Activated naive CD8-positive, alpha-beta T cell treated with anti-CD3 and anti-CD28 coated beads, Interleukin-2, amount 50 U/mL, for 24 hours (primary cell): ENCODE measurements at places on chromosomes 5 and 9.

DNA sequence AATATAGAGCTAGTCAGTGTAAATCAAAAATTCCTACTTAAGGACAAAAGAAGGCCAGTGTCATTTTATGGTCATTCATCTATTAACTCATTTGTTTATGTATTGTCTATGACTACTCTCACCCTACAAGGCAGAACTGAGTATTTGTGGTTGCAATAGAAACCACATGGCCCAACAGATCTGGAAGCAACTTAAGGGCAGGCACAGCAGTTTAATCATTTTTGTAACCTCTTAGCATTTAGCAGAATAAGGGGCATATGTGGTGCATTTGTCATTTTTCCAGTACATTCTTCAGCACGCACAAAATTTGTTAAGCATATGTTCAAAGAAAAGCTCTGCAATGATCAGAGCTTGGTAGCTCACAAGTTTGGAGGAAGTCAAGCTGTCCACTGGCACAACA lies 1.1 kb downstream of the FKBP15 start:
- peak; percentile 14 for DNase-seq

DNA sequence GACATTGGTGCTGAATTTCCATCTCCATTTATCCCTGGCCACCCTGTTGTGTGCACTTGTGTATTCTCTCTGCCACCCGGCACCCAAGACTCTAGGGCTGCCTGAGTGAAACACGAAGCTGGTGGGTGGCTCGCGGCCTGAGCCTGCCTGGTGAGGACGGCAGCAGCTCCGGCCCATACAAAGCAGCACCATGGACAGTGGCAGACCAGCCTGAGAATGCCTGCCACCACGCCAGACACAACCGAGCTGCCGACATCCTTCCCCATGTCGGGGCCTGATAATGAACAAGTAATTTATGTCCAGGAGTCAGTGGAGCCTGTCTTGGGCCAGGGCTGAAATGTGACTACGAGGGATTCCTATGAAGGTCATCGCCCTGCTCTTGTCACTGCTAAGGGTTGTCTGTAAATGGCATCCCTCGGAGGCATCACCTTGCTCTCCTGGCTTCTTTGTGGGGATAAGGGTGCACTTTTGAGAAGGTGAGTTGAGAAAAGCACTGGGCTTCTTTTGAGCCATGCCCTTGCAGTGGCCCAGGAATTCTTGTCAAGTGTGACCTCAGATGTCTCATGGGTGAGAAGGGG lies 175.7 kb downstream of the MELK start:
- peak; percentile 36 for DNase-seq

- DNase-seq: no peak
Measured at GRCh38 chr5:80615266-80615914, 39.1 kb upstream of the MSH3 start.

- no peak for DNase-seq
Measured at GRCh38 chr5:144281784-144282183, 111.1 kb downstream of the KCTD16 start.

- no peak for DNase-seq
Measured at GRCh38 chr9:97979788-97980478, 3.2 kb upstream of the ANP32B start.

DNA sequence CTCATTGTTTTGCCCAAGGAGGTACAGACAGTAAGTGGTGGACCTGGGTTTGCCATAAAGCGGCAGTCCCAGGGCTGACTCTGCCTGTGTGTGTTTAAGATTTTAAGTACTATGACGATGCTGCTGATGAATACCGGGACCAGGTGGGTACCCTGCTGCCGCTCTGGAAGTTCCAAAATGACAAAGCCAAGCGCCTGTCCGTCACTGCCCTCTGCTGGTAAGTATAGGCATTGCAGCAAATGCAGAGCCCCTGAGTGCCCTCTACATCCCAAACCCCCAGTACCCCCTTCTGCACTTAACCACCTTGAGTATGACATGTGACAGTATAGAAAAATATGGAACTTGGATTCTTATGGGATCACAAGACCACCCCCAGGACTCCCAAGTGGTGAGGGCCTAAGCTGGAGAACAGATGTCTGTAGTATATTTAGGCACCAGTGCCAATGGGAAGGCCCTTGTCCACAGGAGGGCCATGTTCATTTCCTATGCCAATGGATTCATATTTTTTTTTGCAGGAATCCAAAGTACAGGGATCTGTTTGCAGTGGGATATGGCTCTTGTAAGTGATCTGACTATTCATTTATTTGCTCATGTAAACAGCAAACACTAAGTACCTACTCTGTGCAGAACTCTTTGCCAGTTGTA lies 22.0 kb downstream of the ENHO start:
- DNase-seq: peak; percentile 80

GRCh38 chr5:139725073-139725830 lies 70.4 kb upstream of the PSD2 start:
- DNase-seq: no peak

DNA sequence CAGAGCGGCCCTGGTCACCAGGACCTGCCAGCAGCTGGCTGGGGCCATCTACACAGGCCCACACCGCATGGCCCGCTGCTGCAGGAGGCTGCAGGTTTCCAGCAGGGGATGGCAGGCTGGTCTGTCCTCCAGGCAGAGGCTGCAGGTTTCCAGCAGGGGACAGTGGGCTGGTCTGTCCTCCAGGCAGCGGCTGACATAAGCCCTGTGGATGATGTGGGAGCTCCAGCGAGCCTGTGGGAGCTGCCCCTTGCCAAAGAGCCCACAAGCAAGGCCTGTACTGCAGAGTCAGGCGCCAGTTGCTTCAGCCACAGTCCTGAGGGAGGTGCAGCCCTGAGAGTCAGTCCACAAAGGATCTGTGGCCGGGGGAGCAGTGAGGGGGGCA lies 18.5 kb downstream of the TPPP start:
- DNase-seq: no peak

DNA sequence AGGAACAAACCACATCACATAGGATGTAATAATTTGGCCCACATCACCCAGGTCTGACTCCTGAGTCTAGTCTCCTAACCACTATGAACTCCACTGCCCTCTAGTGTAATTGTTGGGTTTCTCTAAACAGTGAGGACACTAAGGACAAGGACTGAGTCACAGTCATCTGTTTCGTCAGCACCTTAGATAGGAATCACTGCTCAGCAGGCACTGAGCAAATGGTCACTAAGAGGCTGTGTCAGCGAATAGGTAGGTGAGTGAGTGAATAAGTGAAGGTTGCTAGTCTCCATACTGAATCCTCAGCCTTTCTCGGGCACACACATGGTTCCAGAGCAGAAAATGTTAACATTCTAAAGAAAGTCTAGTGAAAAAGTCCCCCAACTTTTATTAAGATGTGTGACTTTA lies 278.6 kb downstream of the SPOCK1 start:
- DNase-seq: no peak

DNA sequence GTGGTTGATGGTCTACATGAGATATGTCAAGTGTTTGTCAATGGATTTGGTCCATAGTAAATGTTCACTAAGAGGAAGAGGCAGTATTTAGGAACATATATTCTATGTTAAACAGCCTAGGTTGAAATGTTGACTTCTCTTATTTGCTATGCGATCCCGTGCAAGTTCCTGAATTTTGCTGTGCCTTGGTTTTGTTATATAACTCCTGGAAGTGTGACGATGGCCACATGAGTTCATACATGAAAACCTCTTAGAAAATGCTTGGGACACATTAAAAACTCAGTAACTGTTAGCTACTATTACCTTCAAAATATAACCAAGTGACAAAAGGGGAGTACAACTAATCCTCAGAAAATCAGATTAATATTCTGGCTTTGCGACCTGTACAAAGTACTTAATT lies 21.9 kb upstream of the FBXW2 start:
- no peak for DNase-seq

DNA sequence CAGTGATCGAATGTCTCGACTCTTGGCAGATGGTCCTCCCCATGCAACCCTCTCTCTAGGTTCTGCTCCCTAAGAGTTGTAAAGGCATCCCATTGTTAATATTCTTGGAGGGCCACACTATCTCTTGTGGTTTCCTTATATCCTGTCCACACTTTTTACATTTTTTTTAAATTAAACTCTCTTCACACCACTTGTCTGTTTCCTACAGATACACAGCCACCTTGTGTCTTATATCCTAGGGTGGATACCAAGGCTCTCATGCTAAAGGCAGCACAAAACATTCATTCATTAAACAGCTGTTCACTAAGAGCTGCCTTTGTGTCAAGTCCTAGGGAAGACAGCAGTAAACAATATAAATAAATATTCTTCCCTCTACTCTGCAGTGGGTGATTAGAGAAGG lies 60.5 kb upstream of the SHISAL2B start:
- DNase-seq: no peak

DNA sequence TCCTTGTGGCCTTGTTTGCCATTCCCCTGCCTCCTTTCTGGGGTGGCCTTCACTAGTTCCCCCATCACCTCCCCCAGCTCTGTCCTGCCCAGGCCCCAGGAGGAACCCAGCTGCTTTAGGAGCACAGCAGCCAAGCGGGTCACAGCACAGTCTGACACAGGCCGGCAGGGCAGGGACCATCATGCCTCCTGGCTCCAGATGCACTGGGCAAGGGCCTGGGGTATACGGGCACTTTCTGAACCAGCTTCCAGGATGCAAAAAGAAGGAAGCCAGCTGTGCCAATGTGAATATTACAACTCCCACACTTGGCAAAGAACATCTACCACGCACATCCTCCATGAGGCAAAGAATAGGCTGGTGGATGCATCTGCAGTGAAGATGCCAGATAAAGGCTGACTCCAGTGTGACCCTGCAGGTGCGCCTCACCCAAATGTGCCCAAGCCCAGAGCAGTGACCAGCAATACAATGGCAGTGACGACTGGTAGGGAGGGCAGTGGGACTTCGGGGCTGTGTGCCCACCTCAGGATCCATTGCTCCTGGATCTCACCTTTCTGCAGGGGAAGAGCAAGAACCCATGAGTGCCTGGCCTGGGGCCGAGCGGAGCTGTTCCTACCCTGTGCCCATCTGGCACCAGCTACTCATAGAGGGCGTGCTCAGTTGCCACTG lies 6.3 kb upstream of the IL3 start:
- peak; percentile 2 for DNase-seq

DNA sequence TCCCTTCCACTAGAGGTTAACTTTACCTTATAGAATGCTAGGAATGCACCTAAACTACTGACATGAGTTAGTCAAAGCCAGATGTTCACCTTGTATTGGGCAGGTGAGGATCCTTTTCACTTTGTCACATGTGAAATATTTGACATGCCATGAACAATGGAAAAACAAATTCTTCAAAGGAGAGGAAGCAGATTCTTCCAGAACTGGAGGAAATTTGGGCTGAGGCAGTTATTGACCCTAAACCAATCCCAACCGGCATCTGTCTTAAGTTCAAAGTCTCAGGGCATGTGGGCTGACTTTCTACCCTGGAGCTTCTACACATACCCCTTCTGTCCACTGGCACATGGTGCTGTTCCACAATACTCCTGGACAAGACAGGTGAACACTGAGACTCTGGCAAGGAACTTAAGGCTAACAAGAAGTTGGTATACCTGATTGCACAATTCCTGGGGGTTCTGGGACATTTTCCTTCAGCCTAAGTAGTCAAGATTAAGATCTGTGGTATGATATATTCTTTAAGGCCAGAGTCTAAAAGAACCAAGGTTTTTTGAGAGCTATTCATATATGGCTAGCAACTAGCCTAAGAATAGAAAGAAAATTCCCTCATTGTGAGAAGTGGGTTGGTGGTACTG lies 2.6 kb downstream of the VLDLR start:
- DNase-seq: no peak

DNA sequence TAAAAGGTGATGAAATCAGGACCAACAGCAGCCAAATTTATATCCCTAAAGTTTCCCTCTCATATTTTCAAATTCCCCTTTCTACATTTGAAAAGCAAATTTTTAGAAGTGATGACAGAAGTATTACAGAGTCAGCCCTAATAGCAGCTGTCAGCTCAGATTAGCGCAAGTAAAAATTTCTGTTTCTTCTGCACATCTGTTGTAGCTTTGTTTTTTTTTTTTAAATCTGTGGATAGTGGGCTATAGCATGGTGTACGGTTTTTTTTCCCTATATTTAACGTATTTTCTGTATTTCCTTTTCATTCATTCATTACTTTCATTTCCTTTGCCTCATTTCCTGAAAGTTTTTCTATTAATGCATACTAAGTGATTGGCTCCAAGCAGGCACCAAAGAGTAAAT lies 99.1 kb downstream of the MACIR start:
- no peak for DNase-seq

DNA sequence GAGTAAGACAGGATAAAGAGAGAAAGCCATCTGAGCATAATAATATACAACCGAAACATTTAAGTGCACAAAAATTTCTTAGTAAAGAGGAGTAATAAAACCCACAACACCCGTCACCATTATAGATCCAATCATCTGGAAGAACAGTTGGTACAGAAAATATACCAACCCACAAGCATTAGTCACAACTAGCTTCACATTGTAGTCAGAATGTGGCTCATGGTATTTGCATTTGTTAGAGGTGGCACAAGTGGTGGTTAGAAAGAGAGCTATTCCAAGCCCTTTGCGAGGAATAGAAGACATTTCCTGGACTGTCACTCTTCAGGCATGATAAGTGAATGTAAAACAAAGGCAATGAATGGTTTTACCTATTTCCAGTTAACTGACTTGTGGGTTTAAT lies 677.5 kb upstream of the ST8SIA4 start:
- no peak for DNase-seq

DNA sequence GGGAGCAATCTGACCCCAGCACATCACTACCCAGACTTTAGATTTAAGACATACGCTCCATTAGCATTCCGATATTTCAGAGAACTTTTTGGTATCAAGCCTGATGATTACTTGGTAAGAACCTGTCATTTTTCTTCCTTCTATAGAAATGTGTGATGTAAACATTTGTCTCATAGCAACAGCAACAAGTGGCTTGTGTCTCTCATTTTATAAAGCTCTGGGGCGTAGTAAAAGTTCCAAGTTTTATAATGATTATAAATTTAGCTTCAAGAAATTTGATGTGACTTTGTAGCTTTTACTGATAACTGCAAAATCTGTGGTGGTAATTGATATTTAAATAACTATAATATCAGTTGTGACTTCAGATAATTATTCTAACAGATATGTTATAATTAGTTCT lies 137.2 kb downstream of the PRKACG start:
- no peak for DNase-seq

DNA sequence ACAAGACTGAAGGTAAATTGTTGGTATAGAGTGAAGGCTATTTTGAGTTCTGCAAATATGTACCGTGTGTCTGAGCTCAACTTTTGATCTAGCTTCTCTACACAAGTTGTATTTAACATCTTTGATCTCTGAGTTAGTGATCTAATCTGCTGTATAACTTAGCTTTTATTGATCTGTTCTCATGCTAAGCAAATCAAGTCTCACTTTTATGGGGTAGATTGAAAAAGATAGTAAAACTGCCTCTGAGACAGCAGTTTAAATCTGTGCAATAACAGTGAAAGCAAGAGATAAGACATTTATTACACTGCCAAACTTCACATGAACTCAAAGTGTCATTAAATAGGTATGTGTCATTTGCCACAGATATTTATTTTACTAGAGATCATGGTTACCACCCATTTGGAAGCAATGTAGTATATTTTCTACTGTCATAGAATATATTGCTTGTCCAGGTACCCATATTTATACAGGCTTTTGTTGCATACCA lies 477.3 kb downstream of the ISL1 start:
- no peak for DNase-seq

- no peak for DNase-seq
Measured at GRCh38 chr9:131598121-131598520, 52.8 kb downstream of the PRRT1B start.

- peak; percentile 42 for DNase-seq
Measured at GRCh38 chr9:33166231-33167083, 679 bp downstream of the B4GALT1 start.
